GM12891 (cell line): ENCODE measurements at places on chromosomes 7 and 10.
A peak's percentile ranks its signal among the peaks of the same experiment; 100 is the strongest.

GRCh38 chr7:9028012-9028411 is 594.6 kb downstream of the NXPH1 start:
- DNase-seq, result no peak

GRCh38 chr10:122402548-122403131 is 28.1 kb downstream of the PLEKHA1 start:
- no peak for DNase-seq

- no peak for DNase-seq
Observed at GRCh38 chr10:29427667-29428066, 138.8 kb downstream of the LYZL1 start.

GRCh38 chr10:100997360-100998182 is 2.0 kb upstream of the LZTS2 start:
- peak; percentile 77 for DNase-seq

GRCh38 chr10:12719365-12719764 is 282.1 kb downstream of the CCDC3 start:
- no peak for DNase-seq
